GM04504 (cell line): ENCODE measurements at places on chromosomes 11 and 22.

DNA sequence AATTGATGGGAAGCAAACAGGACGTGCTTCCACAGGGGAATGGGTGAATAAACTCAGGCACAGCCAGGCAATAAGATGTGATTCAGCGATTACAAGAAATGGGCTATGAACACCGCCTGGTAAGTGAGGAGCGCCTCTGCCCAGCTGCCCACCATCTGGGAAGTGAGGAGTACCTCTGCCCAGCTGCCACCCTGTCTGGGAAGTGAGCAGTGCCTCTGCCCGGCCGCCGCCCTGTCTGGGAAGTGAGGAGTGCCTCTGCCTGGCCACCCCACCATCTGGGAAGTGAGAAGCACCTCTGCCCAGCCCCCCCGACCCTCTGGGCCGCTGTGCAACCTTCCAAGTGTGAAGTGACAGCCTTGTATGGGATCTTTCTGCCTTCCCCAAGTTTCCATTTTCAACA, 73.2 kb upstream of the PRR5 start:
- DNase-seq: no peak

DNA sequence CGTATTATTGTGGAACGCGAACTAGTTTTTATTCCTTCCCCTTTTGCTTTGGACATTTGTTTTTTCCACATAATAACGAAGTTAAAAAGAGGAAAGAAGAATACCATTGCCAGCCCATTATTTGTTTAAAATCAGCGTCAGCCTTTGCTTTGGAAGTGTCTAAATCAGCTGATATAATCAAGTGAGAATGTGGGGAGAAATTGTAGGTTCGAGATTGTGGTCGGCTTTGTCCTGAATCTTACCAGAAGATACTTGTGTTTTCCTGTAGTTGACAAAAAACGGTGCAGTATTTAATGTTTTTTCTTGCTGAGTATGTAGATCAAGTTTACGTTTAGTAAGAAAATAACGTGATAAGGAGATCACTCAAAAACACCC, 935 bp downstream of the ZNF143 start:
- peak; percentile 5 for DNase-seq

GRCh38 chr22:49545606-49546005, 282.1 kb downstream of the BRD1 start:
- DNase-seq: no peak

DNA sequence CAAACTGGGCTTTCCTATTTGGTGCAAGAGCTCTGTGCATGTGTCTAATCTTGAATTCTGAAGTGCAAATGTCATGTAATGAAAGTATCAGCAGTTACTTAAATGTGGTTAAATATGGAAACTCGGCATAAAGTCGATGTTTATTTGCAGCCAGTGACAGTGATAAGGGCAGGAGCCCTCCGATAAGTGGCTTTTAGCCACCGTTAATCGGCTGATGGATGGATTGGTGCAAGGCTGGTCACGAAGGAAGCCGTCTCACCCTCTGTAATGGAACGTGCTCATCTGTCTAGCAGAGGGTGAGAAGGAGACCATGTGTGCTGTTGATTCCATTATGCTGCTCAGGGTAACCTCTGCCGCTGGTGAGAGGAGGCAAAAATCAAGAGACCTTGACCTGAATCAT, 121.8 kb upstream of the PAX6 start:
- DNase-seq: no peak

GRCh38 chr22:36981247-36981775, 37.9 kb downstream of the TST start:
- no peak for DNase-seq

- DNase-seq: no peak
These were observed 56.8 kb upstream of the CLMP start for GRCh38 chr11:123251657-123252344.

GRCh38 chr22:35219012-35219411, 38.3 kb upstream of the HMGXB4 start:
- peak; percentile 58 for DNase-seq

- no peak for DNase-seq
These were observed 110.6 kb downstream of the ETS1 start for GRCh38 chr11:128476729-128477128.

DNA sequence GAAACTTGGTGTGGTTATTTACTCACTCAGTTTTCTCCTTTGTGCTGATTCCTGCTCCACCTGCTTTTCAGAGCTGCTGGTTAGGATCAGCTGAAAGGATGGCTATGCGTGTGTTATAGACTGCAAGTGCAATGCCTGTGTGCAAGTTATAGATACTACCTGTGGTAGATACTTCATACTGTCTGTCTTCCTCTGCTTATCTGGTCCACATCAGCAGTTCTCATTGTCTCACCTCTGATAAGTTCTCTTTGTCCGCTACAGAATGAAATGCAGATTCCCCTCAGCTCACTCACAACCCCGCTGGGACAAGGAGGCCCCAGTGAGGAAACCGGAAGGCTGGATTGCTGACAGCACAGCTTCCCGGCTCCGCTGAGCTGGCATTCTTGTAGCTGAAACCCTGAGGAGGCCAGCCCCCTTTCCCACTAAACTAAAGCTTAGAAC, 37.5 kb upstream of the LYVE1 start:
- no peak for DNase-seq

DNA sequence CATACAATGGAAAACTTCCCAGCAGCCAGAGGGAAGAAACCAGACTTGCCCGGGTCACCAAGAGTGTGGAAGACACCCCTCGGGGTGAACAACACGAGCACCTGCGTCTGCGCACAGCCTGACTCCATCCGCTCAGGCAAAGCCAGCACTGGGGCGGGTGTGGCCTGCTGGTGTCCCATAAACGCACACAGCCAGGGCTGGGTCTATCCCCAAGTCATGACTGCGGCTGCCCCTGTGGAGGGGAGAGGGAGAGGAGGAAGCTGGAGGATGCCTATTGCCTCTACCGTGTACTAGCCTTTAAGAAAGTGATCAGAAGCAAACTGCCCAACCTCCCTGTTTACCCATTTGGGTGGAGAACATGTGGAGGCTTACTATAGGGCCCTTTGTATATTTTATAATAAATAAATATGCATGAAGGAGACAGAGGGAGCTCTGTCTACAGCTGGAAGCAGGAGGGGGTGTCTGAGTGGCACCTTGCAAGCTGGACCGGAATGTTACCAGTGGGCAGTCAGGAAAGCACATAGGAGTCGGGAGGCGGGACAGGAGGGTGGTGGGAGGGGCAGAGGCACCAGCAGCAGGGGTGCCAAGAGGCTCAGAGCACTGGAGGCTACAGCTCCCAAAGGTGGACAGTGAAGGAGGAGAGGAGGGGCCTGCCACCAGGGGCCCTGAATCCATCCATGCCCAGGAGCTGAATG, 79.6 kb downstream of the PHF21B start:
- DNase-seq: no peak

DNA sequence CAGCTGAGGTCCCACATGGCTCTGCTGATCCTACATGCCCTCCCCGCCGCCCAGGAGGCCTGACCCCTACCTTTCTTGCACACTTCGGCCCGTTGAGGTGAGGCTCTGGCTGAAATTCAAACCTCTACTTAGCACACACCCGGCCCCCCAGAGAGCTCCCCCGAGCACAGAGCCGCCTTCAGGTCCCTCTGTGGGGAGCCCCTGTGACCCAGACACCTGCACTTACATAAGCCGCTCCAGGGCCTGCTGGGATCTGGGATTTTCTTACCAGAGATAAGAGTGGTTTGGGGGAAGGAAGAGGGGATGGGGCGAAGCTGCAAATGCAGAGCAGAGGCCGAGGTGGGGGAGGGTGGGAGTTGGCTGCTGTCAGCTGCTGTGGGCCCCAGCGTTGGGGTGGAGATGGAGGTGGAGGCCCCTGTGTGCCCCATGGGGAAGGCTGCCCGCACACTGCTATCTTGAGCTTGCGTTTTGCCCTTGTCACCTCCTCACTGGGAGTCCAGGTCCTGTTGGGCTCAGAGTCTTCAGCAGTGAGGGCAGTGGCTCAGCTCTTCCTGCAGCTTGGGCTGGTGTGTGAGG, 30.6 kb downstream of the CAPN1 start:
- DNase-seq: no peak

GRCh38 chr11:82105331-82105998, 628.2 kb downstream of the FAM181B start:
- no peak for DNase-seq

DNA sequence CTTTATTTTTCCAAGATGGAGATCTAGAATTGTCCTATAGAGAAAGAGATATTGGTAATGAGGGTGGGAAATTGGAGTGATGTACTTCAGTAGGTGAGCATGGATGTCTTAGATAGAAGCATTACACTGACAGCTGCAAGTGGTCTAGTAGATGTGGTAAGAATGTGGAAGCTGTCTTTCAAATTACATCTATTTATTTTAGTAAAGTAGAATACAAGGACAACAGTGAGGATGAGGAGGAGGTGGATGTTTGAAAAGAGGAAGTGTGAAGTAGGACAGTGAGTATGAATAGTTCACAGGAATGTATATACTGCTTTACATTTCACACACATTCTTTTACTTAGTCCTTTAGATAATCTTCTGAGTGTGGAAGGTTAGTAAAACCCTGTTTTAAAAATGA, 64.2 kb downstream of the HIPK3 start:
- no peak for DNase-seq

DNA sequence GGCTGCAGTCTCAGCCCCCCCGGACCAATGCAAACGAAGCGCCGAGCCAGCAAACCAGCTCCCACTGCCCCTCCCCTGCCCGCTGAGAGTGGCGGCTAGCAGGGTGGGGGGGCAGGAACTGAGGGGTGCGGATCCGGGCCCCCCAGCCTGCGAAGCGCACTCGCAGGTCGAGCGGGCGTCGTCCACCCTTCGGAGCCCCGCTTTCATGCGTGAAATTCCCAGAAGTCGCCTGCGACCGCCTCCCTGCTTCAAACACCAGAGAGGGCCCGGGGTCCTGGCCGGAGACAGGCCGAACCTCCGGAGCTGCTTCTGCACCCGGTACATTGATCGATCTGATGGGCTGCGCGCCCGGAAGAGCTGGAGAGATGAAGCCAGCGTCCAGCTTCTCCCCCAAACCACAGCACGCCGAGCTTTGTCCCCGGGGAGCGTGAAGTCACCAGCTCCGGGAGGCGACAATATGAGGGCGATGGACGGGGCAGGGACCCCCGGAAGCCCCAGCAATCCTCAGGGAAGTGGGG, 646 bp upstream of the PATZ1 start:
- no peak for DNase-seq

GRCh38 chr11:29996016-29996415, 20.8 kb downstream of the KCNA4 start:
- no peak for DNase-seq

DNA sequence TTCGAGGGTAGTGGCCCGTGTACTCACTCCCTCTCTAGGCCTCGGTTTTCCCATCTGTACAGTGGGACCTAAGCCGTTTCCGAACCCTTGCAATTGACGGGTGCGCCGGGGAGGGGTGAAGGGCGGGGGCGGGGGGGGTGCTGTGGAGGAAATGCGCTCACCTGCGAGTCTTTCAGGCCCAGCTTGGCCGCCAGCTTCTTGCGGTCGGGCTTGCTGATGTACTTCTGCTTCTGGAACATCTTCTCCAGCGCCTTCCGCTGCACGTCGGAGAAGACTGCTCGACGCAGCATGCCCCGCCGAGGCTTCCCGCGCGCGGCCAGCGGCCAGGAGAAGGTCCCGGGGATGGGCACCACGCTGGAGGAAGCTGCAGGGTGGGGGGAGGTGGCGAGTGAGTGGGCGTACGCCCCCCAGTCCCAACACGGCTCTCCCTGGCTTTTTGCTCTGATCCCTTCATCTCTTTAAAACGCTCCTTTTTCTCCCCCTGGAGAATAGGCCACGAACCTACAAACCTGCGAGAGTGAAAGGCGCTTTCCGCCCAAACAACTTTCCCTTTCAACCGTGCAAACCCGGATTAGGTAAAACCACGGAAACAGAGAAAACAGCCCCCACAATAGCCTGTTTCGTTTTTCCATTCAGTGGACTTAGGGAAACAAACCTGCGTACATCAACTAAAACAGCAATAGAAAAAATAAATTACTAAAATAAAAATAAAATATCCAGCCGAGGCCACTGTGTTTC, 3.2 kb downstream of the DBX1 start:
- no peak for DNase-seq

DNA sequence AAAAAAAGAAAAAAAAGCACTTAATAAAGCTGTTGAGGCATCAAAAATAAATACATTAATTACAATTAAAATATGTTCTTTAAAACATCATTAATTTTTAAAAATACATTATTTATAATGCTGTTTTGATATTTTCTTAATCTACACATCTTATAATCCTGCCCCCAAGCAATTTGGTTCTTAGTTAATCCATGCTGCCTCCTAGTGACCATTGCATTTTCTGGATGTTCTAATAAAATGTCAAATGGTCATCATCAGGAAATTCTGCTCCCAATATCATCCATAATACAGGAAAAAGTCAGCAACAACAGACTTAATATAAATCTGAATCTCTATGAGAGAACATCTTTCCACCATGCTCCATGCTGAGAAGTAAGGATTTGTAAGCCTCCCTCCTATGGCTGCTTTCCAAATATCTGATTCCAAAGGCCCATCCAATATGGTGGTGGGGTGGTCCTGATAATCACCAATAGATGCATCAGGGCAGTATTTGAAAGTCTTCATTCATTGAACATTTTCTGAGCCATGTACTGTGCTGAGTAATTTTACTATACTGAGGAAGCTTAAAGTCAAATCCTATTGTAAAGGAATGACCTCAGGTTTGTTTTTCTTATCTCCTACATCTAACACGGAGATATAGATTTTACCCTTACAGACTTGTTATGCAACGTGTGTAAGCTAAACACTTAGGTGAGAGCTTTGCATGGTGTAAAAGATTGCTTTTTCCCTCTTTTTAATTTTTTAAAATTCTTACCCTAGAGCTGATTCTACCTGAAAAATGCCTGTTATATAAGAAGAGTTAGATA, 124.7 kb upstream of the BMAL1 start:
- DNase-seq: no peak

DNA sequence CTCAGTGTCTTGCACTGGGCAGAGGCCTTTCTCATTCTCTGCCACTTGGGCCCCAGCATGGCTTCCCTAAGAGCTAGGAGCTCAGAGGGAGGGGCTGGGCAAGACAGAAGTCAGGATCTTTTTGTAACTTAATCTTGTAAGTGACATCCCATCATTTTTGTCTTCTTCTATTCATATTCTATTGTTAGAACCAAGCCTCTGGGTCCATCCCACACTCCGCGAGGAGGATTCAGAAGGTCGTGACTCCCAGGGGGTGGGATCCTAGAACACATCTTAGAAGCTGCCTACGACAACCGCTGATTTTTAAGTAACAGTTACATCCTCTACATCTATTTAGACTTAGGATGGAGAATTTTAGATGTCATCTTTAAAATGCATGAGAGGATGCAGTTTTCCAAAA, 1.5 kb upstream of the IL17RA start:
- DNase-seq: no peak

- no peak for DNase-seq
These were observed 5.3 kb downstream of the KCNK7 start for GRCh38 chr11:65590240-65590738.

- DNase-seq: no peak
These were observed 1829.1 kb downstream of the LRRC4C start for GRCh38 chr11:39630365-39630764.

DNA sequence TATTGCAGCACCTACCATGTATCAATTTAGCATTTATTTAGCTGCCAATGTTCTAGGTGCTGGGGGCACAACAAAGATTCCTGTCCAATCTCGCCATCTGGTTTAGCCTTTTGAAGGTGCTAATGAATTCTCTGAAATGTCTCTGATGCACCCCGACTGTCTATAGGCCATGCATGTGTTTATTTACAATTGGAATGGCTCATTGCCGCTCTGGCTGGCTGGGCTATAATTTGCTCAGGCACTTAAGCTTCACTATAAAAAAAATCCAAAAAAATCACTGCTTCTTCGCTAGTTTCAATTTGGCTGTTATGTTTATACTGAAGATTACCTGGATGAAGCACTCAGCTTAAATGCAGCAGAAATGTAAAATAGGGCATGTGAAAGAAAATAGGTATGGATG, 115.0 kb upstream of the PAX6 start:
- no peak for DNase-seq
